Stimulated activated CD8-positive, alpha-beta memory T cell treated with anti-CD3 and anti-CD28 coated beads, Interleukin-7, amount 100 ng/mL, for 48 hours (primary cell): ENCODE measurements at places on chromosomes 4 and X.

GRCh38 chrX:120087289-120088017 lies 10.0 kb upstream of the RHOXF2B start:
- DNase-seq: no peak

DNA sequence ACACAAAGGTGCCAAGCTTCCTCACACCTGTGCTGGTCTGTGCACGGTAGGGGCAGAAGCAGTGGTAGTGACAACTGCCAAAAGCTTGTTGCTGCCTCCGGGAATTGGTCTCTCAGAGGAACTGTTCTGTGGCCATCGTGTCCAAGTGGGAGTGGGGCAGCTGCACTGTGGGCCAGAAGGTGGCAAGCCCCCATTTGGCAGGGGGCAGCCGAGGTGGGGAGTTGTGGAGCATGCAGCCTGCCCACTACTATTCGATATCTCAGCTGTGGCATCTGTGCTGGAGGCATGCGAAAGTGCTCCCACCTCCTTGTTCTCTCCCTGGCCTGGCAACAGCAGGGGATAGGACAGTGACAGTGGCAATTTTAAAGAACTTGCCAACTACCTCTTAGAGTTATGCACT lies 192.8 kb downstream of the TBX22 start:
- DNase-seq: no peak

- no peak for DNase-seq
Measured at GRCh38 chr4:121062521-121062920, 9.8 kb downstream of the NDNF start.

- DNase-seq: no peak
Measured at GRCh38 chr4:55435141-55435841, 39.5 kb downstream of the TMEM165 start.

DNA sequence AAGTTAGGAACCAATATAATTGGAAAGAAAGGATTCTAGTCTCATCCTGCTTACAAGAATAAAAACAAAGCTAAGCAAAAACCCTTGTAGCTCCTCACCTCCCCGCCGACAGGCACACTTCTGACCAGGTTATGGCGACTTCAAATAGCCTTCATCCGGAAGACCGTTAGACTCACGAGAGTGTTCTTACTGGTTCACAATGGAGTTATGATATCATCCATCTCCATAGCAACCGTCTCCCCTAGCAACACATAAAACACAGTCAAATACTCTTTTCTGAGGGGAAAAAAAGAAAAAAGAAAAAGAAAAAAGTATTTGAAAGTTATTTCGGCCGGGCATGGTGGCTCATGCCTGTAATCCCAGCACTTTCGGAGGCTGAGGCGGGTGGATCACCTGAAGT lies at the start of gene IL13RA2:
IL13RA2 (minus strand) TSS at position 162 of the 400 bp plus-strand sequence. CDS start 347 bp downstream, outside the sequence.
- DNase-seq: no peak

- no peak for DNase-seq
Measured at GRCh38 chr4:1593458-1593857, 90.7 kb downstream of the FAM53A start.

- no peak for DNase-seq
Measured at GRCh38 chr4:183659872-183660242, 764 bp downstream of the TRAPPC11 start.

GRCh38 chr4:110970642-110971041 lies 347.8 kb upstream of the PITX2 start:
- DNase-seq: no peak

- no peak for DNase-seq
Measured at GRCh38 chrX:112163906-112164305, 81.3 kb upstream of the TRPC5 start.

GRCh38 chrX:46710425-46710824 lies 48.5 kb downstream of the SLC9A7 start:
- DNase-seq: no peak

- DNase-seq: no peak
Measured at GRCh38 chr4:165058666-165059065, 5.0 kb downstream of the TRIM75 start.

- DNase-seq: no peak
Measured at GRCh38 chr4:174084542-174084941, 198.9 kb downstream of the FBXO8 start.

DNA sequence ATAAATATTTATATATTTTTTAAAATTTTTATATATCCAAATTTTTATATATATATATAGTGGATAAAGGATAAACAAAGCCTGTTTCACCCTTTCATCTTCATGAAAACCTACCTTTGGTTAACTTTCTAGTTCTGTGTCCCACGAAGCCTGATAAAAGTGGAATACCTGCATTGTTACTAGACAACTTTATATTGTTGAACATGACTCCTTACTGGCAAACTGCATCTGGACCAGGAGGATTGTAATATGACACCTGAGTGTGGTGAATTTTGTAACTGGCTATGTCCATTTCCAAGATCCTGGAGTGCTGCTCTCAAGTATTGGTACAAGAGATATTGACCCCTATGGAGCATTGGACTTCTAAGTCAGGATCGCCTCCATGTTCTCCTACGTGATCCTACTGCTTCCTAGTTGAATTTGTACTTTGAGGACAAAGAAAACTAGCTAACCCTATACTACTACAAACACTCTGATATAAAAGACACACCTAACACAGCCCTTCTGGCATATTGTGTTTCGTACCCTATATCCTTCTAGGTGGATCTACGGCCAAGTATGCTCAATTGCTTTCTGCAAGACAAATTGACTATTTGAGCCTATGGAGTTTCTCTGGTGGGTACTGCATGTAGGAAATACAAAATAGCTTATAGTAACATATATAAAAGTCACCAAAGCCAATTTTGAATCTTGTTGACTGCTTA lies 61.3 kb upstream of the PRRG1 start:
- no peak for DNase-seq

- DNase-seq: no peak
Measured at GRCh38 chr4:132662456-132662855, 486.6 kb upstream of the PCDH10 start.

DNA sequence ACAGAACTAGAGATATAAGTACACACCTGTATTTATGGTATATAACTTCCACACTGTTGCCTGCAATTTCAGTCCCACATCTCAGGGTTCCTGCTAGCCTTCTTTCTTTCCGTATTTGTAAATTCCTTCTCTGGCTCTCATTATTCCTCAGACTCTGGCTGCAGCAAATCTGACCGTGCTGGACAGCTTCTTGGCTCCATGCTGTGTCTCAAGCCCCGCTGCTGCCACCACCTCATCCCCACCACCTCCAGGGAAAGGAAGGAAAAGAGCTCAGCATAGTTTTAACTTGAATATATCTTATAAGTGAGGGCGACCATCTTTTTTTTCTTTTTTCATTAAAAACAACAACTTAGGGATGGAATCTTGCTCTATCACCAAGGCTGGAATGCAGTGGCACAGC lies 155.6 kb upstream of the CXCL13 start:
- no peak for DNase-seq
